ENCODE measurements at places on chromosomes 13 and 19.

GRCh38 chr13:92735909-92736308, 490.7 kb upstream of the GPC6 start:
- no peak for DNase-seq

- DNase-seq, result no peak
These were observed 894.9 kb upstream of the PCDH9 start for GRCh38 chr13:68125087-68125480.

DNA sequence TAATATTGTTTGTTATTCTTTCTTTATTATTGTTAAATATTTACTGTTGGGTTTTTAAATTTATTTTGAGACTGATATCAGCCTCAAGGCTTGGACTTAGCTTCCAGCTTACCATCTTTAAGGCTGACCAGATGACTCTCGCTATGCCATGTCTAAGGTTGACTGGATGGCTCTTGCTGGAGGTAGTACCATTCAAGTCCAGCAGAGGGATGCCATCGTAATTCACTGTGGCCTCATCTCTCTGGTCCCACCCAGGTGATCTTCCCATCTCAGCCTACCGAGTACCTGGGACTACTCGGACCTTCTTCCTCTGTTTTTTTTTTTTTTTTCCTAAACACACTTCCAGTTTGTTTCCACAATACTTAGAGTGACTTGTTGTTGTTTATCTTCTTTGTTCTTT, 41.7 kb upstream of the ZNF91 start:
- no peak for DNase-seq

DNA sequence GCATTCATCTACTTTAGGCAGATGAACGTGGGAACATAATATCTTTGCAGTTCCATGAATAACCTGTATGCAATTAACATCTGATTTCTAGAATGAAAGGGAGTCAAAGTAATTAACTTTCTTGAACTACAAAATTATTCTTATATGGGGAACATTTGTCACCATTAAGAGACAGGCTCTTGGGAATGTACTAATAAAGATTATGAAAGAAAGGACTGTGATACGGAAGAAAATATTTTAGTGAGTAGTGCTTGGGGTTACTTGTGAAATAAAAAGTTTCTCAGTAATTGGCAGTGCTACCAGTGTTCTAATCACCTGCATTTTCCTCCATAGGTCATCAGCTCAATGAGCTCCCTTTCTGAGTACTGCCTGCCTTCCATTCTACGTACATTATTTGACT, 85.4 kb downstream of the FRY start:
- no peak for DNase-seq

DNA sequence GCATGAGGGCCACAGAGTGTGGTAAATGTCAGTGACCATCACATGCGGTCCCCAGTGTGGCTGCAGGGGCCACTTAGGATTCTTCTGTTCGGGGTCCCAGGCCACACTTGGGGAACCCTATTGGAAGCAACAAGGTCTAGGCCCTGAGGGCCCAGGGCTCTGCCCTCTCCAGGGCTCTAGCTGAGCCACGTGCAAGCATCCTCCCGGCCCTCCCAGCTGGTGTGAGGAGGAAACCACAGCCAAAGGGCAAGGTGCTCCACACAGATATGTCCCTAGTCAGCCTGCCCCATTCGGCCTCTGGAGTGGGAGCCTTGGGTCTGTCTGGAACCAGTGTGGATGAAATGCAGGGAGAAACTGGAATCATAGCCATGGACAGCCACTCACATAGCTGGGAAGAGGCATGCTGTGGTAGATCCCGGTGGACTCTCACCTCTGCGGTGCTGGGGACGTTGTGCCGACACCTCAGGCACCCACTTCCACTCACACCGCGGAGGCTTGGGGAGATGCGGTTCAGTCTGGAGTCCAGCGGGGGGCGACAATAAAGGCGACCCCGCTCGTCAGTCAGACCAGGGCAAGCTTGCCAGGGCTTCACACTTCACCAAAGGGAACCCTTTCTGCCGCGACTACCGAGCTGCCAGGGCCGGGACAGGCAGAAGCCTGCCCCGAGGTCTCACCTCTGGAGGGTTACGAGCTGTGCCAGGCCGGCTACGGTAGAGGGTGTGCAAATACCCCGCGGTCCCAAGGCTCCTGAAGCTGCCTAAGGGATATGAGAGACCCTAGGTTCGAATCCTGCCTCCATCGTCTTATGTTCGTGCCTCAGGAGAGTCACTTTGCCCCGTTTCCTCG, 4.3 kb upstream of the ZNF497 start:
- no peak for DNase-seq

- DNase-seq, result no peak
These were observed 2.6 kb downstream of the CAB39L start for GRCh38 chr13:49441312-49441711.

- DNase-seq, result no peak
These were observed 11.8 kb downstream of the HAUS8 start for GRCh38 chr19:17063428-17063827.

- no peak for DNase-seq
These were observed 932.3 kb downstream of the EFNB2 start for GRCh38 chr13:105602956-105603670.

- DNase-seq, result no peak
These were observed 22.5 kb upstream of the KLF2 start for GRCh38 chr19:16301999-16302694.

DNA sequence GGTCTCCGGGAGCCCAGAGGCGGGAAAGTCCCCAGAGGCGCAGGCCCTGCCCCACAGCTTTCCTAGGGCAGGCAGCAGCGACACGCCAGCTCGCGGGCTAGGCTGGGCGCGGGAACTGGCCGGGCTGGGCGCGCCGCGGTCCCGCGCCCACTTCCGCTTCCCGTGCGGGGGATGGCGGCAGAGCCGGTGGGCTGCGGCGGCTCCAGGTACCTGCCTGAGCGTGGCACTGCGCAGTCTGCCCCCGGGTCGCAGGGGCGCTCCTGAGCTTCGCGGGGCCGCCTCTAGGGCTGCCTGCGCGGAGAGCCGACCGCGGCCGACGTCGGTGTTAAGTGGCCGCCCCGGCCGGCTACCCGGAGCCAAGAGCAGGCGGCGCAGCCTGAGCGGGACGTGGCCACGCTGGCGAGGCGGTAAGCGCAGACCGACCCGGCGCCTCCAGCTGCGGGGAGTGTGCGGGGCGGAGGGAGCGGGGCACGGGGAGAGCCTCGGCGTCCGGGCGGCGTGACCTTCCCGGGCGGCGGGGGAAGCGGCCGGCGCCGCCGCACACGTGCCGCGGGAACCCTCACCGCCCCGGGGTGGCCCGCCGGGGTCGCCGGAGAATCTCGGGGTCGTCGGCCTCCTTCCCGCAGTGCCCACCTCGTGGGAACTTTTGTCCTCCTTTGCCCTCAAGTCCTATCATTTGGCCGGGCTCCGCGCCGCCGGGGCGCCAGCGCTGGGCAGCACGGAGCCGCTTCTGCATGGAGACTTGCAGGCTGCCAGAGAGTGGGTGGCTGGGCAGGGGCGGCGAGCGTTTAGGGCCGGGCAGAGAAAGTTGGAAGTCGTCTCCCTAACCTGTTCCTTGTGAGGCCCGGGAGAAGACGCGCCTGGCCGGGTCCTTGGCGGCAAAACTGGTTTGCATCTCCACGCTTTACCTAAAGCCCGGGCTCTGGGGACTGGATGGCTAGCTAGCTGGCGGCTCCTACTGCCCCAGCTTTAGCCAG, 31.4 kb upstream of the MPHOSPH8 start:
- DNase-seq, result peak; percentile 38

DNA sequence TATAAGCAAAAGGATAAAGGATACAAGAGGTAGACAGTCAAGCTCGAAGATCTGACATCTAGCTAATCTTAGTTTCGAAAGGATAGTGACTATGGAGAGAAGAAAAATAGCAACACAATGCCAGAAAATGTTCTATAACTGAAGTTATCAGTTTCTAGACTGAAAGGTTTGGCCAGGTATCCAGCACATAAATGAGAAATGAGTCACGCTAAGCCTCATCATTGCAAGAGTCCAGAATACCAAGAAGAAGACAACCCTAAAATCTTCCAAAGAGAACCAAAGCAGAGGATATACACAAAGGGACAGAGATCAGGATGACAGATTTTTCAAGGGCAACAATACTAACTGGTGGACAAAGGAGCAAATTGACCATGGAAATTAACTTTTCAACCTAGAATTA, 237.0 kb downstream of the POSTN start:
- no peak for DNase-seq

DNA sequence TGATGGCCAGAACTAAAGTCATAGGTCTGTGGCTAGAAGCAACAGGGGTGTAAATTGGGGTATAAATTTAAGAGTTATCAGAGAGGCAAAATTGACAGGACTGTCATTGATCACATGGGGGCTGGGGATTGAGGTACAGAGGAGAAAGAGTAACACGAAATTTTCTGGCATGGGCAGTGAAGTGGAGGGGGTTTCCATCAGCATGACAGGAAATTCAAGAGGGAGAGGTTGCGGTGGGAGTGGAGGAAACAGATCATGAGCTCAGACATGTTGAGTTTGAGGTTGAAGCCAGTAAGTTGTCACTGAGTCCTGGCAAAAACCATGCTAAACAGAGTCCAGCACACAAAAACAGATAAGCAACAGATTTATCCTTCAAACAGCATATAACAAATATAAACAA, 192.1 kb upstream of the TSC22D1 start:
- DNase-seq, result no peak

DNA sequence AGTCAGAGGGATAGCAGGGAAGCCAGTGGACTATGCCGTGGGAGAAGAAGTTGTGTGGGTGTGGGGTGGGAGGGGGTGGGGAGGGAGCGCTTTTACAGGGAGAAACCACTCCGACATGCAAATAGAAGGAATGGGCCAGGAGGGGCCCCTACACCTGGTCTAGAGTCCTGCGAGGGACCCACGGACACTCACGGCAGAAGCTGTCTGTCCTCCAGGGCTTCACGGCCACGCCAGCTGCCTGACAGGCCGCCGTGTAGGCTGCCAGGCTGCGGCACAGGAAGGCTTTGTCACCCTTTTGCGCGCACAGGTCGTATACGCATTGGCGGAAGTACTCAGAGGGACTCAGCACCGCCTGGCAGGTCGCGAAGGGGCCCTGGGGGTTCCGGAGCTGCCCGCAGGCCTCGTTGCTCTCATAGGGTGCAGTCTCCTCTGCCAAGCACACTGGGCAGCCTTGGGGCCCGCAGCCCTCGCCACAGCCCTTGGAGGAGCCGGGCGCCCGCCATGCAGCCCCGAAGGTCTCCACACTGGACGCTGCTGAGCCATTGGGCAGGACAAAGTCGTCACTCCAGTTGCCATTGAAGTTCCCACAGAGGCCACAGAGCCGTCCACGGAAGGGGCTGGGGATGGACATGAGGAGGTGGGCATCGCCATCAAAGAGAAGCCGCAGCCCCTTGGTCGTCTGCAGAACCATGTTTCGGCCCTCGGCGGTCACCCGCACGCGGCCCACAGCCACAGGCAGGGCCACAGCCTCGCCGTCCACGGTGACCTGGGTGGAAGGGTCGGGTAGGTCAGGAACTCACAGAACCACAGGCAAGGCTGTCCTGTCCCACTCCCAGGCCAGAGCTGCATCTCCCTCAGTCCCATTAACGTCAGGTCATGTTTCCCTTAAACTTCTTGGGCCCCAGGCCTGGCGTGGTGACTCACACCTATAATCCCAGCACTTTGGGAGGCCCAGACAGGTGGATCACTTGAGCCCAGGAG, 26.0 kb upstream of the FBL start:
- no peak for DNase-seq

- no peak for DNase-seq
These were observed 13.4 kb downstream of the ITGBL1 start for GRCh38 chr13:101465877-101466276.

- DNase-seq, result no peak
These were observed 2474.2 kb downstream of the PCDH9 start for GRCh38 chr13:64755961-64756360.

GRCh38 chr13:102845289-102845629, 573 bp upstream of the ERCC5 start:
- DNase-seq, result no peak

- no peak for DNase-seq
These were observed 78.3 kb downstream of the CYSLTR2 start for GRCh38 chr13:48731957-48732569.

DNA sequence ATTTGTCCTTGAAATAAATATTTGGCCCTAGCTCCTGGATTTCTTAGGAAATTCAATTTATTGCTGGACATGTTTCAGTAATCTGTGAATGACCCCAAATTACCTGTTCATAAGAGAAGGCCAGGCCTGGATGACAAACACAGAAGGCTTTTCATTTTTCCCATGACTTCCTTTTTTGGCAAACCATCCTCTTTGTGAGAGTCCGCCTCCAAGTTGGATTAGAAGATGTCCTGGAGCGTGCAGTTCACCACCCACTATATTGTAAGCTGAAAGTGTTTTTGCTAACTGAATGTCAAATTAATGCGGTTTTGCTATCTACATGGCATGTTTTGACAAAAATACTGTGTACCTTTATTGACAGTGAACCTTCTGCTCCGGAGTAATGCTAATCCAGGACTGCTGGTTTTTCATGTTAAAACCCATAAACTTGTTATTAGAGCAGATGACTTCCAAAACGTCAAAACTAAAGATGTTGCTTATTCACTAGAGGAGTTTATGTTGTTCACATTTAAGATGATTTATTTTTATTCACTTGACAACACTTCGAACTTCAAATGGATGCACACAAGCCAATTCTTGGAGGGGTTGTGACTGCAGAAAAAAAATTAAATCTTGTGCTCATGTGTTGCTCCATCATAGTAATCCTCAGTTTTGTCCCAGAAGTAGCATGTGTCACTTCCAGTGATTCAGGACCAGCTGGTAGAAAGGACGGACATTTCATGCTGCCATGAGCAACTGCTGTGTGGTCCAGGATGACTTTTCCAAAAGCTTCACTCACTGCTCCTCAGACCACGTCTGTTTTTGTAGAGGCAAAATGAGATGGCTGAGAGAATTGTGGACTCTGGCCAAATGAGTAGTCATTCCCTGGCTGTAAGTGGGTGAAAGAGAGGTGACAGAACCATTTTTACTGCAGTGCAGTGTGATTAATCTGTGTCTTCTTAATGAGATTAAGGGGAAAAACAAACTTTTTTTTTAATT, 71.0 kb downstream of the ITGBL1 start:
- no peak for DNase-seq

- peak; percentile 86 for DNase-seq
These were observed at the start of gene TSHZ3 for GRCh38 chr19:31349160-31349881. TSHZ3 (minus strand) TSS chr19:31349436; CDS start chr19:31349219, 217 bp downstream.

DNA sequence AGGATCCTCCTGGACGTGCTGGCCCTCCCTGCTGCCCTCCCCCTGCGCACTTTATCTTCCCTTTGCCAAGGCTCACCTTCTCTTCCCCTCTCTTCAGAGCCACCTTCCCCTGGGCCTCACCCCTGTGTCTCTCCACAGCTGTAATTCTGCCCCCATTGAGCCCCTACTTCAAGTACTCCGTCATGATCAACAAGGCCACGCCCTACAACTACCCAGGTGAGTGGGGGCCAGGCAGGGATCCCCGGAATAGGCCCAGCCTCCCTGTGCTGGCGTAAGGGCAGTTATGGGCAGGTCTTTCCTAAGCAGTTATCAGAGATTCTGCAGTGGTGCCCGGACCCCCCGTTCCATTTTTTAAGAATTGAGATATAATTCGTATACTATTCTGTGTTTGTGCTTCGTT, 3.1 kb downstream of the NDUFA3 start:
- DNase-seq, result no peak

- no peak for DNase-seq
These were observed 1.7 kb downstream of the TPRX2 start for GRCh38 chr19:47860602-47861297.

Data from heart right ventricle (tissue), 16 donors.